ENCODE measurements at places on chromosomes 11 and 22.

- no peak for DNase-seq
Measured at GRCh38 chr22:43164636-43165035, 13.3 kb downstream of the TSPO start.

DNA sequence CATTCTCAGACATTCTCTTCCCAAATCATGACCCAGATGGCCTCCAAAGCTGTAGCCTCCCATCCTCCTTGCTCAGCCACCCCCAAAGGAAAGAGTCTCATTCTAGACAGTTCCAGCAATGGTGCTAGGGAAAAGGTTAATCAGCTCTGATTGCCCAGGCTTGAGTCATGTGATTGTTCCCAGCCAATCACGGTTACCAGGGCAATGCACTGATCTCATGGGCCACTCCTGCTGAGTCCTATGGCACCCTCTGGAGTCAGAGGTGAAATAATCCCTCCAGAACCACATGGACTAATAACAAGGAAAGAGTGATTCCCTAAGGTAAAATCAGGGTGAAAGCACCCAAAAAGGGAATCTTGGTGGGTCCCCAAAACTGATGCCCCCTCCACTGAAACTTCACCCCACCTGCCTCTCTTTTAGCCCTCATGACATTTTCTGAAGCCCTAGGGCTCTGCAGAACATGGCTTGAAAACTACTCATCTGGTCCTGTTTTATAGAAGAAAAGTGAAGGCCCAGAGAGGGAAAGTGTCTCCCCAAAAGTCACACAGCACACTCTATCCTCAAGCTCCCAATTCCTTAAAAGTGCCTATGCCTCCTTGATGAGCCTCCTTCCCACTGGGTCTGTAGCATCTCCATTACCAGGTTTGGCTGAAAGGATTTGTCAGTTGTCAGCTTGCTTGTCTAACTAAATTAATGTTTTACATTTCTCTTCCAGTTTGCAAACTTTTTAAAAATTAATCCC lies 203.7 kb downstream of the MN1 start:
- peak; percentile 21 for DNase-seq

- peak; percentile 77 for DNase-seq
Measured at GRCh38 chr11:74570266-74571061, 21.9 kb upstream of the POLD3 start.

- no peak for DNase-seq
Measured at GRCh38 chr11:129034001-129034400, 91.3 kb upstream of the TP53AIP1 start.

GRCh38 chr11:8711895-8712442 lies 29.4 kb downstream of the RPL27A start:
- no peak for DNase-seq
